Mesendoderm (in vitro differentiated cells): ENCODE measurements at places on chromosomes 3 and 15.

- no peak for DNase-seq
These were observed 485.6 kb upstream of the IL12A start for GRCh38 chr3:159502986-159503385.

GRCh38 chr3:147651107-147651778, 242.1 kb downstream of the ZIC1 start:
- DNase-seq = no peak

DNA sequence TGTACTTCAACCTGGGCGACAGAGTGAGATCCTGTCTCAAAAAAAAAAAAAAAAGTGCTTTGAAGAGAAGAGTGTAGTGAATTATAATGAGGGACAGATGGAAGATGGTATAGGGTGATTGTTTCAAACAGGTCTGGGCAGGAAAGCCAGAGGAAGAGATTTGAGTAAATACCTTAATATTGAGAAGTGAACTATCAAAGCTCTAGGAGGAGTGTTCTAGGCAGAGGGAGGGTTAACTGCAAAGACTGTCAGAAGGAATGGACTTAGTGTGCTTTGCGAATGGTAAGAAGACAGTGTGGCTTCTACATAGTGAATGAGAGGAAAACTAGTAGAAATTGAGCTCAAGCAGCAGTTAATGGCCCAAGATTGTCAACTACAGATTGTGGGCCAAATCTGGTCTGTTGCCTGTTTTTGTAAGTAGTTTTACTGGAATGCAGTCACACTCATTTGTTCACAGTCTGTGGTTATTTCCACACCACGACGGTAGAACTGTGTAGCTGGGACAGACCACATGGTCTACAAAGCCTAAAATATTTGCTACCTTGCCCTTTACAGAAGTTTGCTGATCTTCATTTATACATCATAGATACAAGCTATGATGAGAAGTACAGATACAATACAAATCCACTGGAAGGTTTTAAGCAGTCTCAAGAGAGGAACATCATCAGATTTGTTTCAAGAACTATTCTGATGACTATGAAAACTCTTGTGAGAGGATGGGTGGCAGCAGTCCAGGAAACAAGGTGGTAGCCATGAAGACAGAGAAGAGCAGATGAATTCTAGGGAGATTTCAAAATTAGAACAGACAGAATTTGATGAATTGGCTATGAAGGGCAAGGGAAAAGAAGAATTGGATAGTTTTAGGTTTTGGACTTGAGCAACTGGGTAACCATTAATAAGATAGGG, 16.5 kb upstream of the USP50 start:
- no peak for DNase-seq

- no peak for DNase-seq
These were observed 8.6 kb upstream of the IL20RB start for GRCh38 chr3:136949146-136949545.

- DNase-seq = peak; percentile 54
These were observed 95.4 kb downstream of the PLOD2 start for GRCh38 chr3:146065573-146066006.

DNA sequence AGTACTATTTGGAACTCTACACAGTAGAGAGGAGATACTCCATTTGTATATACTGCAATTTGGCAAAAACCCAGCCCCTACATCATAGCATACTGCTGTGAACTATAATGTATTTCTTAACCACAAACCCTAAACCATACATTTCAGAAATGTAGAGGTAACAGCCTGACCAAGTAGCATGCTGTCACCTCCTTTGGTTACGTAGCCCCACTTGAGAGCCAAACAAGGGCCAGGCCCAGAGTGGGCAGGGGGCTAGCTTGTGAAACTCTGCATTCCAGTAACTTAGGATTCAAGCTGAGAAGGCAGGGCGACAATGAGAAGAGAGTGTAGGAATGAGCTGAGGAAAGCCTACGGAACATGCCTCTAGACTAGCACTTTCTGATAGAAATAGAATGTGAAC, 135.8 kb downstream of the GREM1 start:
- peak; percentile 93 for DNase-seq

- DNase-seq = peak; percentile 50
These were observed 9.4 kb upstream of the MGLL start for GRCh38 chr3:127831723-127832172.

DNA sequence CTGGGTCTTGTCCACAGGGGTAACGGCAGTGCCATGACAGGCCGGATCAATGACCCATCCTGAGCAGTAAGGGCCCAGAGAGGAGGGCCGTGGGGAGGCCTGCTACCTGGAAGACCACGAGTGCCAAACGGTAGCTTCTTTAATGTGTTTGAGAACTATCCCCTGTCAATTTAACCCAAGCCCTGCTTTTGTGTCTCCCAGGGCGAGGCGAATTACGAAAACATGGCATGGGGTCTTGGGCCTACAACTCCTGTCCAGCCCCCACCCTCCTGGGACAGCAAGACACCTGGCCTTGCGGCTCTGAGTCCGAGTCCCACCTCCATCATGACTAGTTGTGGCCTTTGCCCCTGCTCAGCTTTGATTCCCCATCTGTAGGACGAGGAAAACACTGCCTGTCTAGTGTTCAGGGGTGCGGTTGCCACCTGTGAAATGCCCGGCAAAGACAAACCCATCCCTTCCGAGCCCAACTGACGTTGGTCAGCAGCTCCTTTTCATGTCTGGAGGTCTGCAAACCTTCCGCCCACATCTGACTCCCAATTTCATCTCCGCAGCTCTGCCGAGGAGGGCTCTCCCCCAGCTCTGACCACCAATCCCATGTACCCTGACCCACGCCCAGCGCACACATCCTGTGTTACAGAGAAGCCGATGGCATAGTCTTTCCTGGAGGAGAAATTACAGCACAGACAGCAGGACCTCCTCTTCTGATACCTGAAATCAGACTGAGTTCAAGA, 28.9 kb upstream of the SNRPA1 start:
- no peak for DNase-seq

DNA sequence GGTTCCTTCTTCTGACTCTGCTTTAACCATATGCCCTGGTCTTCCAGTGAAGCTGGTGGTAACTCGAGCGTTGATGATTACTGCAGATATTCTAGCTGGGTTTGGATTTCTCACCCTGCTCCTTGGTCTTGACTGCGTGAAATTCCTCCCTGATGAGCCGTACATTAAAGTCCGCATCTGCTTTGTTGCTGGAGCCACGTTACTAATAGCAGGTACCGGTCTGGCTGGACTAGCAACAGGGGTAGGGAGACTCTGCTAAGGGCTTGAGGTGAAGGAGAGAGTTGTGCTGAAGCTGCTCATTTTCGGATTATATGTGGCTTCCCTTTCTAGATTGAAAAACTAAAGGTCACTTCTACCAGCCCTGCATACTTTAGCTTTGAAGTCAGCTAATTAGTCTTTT, 16.8 kb downstream of the CLDN16 start:
- peak; percentile 71 for DNase-seq

GRCh38 chr3:71466483-71466882, 117.0 kb downstream of the FOXP1 start:
- no peak for DNase-seq

GRCh38 chr3:76308541-76308940, 523.2 kb upstream of the ZNF717 start:
- no peak for DNase-seq

- peak; percentile 71 for DNase-seq
These were observed 36.2 kb upstream of the LRTM1 start for GRCh38 chr3:54964081-54964480.

DNA sequence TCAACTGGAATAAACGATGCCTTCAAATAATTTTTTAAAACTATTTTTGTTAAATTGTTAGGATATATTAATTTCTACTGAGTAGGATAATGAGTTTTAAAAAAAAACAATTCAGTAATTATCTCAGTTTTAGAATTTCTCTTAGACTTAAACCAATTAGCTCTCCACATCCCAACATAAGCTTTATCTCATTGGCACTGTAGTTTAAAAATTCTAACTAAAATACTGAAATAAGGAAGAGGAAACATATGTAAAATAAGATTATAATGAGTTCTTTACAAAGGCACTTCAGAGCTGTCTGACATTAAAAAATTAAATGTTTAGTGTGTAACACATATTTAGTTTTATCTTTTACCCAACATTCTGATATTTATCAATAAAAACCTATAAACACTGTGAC, 558.3 kb downstream of the NAALADL2 start:
- DNase-seq = no peak

DNA sequence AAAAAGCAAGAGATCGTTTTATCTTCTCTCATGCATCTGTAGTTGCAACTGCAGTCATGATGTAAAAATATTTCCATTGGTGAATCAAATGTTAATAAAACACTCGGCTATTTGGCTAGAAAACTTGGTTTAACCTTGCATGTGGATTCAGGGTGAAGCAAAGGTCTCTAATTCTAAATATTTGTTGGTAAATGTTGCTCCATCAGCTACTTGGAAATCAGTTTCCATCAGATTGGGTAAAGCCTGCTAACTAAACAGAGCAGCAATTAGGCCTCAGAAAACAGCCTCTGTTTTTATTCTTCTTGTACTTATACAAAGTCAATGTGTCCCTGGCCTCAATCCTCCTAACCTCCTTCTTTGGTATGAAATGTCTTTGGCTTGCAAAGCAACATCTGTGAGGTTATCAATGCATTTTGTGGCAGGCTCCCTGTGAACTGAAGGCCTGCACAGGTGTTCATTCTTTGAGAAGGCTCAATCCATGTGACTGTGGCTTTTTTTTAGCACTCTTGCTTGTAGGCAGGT, 312.3 kb downstream of the WDR72 start:
- no peak for DNase-seq

GRCh38 chr3:188283347-188283746, 129.4 kb downstream of the LPP start:
- DNase-seq = no peak

DNA sequence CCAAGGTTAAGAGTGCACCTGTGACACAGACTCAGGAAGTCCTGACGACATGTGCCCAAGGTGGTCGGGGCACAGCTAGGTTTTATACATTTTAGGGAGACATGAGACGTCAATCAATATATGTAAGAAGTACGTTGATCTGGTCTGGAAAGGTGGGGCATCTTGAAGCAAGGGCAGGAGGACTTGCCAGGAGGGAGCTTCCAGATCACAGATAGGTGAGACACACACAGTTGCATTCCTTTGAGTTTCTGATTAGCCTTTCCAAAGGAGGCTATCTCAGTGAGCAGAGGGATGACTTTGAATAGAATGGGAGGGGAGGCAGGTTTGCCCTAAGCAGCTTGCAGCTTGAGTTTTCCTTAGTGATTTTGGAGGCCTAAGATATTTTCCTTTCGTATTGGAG, 257.4 kb downstream of the CGGBP1 start:
- peak; percentile 75 for DNase-seq

GRCh38 chr3:122960652-122961051, 66.9 kb downstream of the SEMA5B start:
- DNase-seq = no peak

GRCh38 chr3:138914870-138915502, 32.0 kb downstream of the FOXL2 start:
- peak; percentile 84 for DNase-seq

DNA sequence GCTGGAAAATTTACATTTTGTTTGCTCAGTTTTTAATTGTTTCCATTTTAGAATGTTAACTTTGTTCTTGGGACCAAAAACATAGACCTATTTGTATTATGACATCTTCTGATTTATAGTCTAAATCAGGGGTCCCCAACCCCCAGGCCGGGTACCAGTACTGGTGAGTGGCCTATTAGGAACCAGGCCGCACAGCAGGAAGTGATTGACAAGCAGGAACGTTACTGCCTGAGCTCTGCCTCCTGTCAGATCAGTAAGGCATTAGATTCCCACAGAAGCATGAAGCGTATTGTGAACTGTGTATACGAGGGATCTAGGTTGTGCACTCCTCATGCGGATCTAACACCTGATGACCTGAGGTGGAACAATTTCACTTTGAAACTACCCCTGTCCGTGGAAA, 51.9 kb downstream of the GHSR start:
- DNase-seq = no peak

- DNase-seq = no peak
These were observed 451.1 kb upstream of the TPRG1 start for GRCh38 chr3:188720636-188721035.

GRCh38 chr3:18445401-18446148, 20.4 kb upstream of the SATB1 start:
- DNase-seq = peak; percentile 32

- no peak for DNase-seq
These were observed 5.4 kb downstream of the IFT122 start for GRCh38 chr3:129445471-129445870.

- DNase-seq = no peak
These were observed 11.4 kb downstream of the KLF15 start for GRCh38 chr3:126345641-126346460.

GRCh38 chr3:197000211-197000610, 29.4 kb downstream of the MELTF start:
- DNase-seq = no peak
